ENCODE measurements at places on chromosomes 7 and 10.

- no peak for DNase-seq
These were observed 5.6 kb upstream of the MALSU1 start for GRCh38 chr7:23293500-23294073.

DNA sequence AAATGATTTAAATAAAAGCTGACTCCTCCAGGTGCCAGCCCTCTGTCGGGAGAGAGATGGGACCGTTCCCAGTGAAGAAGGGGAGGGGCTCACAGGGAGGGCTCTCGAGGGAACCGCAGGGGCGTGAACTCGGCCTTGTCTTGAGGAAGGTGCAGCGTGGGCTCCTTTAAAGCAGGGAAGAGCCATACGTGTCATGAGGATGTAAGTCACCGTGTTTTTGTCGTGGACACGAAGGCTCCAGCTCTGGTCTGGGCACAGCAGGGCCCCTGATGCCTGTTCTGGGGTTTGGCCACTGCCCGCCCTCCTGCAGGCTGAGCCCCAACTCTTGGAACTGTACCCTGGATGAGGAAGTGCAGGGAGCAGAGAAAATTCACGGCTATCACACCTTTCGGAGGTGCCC lies 45.0 kb downstream of the JAKMIP3 start:
- no peak for DNase-seq

- DNase-seq, result peak; percentile 49
These were observed 34.8 kb upstream of the MSMB start for GRCh38 chr10:46080886-46081285.

DNA sequence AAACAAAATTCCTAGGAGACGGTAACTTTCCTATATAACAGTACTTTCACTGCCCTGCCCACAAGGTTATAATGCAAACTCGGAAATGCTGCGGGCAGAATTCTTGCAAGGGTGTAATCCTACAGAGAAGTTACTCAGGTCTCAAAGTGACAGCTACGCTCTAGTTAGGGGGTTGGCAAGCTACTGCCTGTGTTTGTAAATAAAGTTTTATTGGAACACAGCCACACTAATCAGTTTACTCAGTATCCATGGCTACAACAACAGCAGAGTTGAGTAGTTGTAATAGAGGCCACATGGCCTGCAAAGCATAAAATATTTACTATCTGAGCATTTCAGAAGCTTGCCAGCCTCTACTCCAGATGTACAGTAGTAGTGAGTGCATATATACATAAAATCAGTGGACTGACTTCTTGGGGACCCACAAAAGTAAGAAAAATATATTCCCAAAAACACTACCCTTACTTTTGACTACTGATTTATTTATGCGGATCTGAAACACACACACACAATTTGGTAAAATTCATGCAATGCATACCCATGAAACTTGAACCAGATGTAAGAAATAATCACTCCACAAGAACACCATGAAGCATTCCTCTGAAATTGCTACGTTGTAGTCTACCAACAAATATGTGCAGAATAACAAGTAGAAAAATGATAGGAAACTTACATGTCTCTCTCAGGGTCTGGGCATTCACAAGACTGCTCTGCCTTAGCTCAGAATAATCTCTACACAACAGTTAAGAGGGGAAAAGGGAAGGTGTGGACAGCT lies 53.0 kb downstream of the SMURF1 start:
- DNase-seq, result peak; percentile 51

- DNase-seq, result no peak
These were observed 6.6 kb downstream of the LDB3 start for GRCh38 chr10:86674912-86675311.

GRCh38 chr7:16668978-16669377 lies 23.0 kb downstream of the BZW2 start:
- peak; percentile 61 for DNase-seq

DNA sequence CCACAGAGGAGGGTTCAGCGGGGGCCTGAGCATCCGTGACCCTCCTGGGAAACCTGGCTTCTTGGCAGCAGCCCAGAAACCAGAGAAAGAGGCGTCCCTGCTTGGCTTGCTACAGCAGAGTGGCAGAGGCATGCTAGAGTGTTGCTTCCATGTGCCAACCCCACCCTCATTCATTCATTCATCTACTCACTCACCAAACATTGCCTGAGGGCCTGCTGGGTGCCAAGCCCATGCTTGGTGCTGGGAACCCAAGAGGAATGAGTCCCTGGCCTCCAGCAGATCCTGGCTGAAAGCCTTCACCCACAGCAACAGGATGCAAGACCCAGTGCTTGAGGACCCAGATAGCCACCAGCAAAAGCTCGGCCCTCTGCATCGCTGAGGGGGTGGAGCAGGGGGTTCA lies 129.0 kb downstream of the CDH23 start:
- no peak for DNase-seq

DNA sequence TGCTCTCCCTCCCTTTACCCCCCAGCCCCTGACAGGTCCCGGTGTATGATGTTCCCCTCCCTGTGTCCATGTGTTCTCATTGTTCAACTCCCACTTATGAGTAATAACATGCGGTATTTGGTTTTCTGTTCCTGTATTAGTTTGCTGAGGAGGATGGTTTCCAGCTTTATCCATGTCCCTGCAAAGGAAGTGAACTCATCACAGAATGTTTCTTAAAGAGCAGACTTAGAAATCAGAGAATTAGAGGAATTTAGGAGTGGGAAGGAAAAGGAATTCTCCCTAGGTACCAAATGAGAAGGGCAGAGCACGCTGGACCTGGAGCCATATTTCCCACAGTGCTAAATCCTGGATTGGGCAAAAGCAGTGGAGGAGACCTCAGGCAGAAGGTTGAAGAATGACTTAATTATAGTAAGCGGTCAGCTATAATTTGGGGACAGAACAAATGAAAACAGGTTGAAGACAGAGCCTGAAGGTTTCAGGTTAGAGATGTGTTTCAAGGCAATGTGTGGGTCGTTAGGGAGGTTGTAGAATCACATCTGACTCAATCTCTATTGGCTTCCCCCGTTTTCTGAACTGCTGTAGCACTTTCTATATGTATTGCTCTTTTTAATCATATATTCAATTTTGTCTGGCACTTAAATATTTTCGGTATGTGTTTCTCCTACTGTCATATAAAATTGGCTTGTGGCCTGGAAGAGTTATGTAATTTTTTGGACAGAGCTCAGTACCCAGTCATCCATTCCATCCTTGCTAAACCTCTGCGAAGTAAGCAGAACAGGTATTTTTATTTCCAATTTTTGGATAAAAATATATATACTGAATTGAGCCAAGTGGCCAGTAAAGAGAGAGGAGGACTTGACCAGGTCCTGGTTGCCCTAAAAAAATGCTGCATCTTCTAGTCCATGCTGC lies 210.5 kb upstream of the KLF6 start:
- peak; percentile 59 for DNase-seq

GRCh38 chr10:112209684-112210131 lies 26.1 kb upstream of the GPAM start:
- no peak for DNase-seq

GRCh38 chr10:15744217-15744865 lies 24.6 kb upstream of the ITGA8 start:
- peak; percentile 81 for DNase-seq

- DNase-seq, result peak; percentile 49
These were observed 7.8 kb downstream of the TAS2R41 start for GRCh38 chr7:143485500-143485899.

- DNase-seq, result no peak
These were observed 16.3 kb upstream of the SH2B2 start for GRCh38 chr7:102270178-102270887.

- peak; percentile 84 for DNase-seq
These were observed 219.3 kb upstream of the PRSS58 start for GRCh38 chr7:142477079-142477651.
